ENCODE measurements at places on chromosomes 2 and 18. TPM values are rescaled to one million over a fixed set of nuclear protein-coding genes. Genes with fewer than 3 reads are reported as not detected.
A peak's percentile ranks its signal among the peaks of the same experiment; 100 is the strongest.

GRCh38 chr2:65640793-65641103 lies 208.3 kb upstream of the SPRED2 start:
- DNase-seq = no peak
- H3K36me3 ChIP-seq = no peaks in the 10 kb centered on the region
- H3K4me1 ChIP-seq = peaks cover 7% of the 10 kb centered on the region
- H3K4me3 ChIP-seq = no peak overlapping the region

DNA sequence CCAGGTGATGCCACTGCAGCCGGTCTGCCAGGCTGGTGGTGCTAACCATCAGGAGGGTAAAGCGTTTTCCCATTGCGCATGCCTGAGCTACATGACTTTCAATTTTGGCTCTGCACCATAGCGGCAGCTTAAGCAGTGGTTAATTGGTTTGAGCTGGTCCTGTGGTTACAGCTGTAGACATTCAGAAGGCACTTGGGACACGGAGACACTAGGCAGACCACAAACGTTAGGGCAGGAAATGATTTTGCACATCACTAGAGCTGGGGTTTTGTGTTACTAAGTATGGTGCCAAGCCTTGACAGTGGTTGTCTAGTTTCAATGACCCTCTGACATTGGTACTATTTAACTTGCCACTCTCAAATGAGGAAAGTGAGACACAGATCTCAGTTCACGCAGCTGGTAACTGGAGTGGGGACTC lies 28.9 kb upstream of the CNOT11 start:
- no peak overlapping the region for H3K4me3 ChIP-seq
- no peak for DNase-seq
- no peaks in the 10 kb centered on the region for H3K36me3 ChIP-seq
- no peaks in the 10 kb centered on the region for H3K4me1 ChIP-seq

PLGLB2 gene
- total RNA-seq = 0.15 TPM

GRCh38 chr2:235669983-235670962 lies 176.4 kb downstream of the AGAP1 start:
- peaks cover 23% of the 10 kb centered on the region for H3K27me3 ChIP-seq
- peaks cover 4% of the 10 kb centered on the region for H3K4me1 ChIP-seq
- no peak overlapping the region for H3K27ac ChIP-seq
- peak overlapping the region; percentile 60 for H3K4me3 ChIP-seq

DNA sequence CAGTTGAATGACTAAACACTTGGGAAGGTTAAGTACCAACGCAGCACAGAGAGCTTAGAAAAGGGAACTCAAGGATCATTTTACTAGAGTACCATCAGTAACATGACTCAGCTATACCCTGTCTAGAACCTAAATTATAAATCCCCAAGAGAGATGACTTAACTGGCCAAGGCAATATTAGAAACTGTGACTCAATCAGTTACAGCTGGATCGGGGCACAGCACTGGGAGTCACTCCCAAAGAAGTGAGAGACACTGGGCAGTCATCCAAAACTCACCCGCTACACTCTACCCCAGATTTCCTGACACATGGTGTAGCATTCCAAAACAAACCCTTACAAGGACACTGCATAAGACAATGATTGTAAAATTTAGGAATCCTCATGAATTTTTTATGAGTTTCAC lies 17.7 kb downstream of the IWS1 start:
- peaks cover 6% of the 10 kb centered on the region for H3K4me1 ChIP-seq
- no peak for DNase-seq
- peaks cover 92% of the 10 kb centered on the region for H3K36me3 ChIP-seq
- no peaks in the 10 kb centered on the region for H3K27me3 ChIP-seq

- H3K27me3 ChIP-seq = no peaks in the 10 kb centered on the region
- H3K4me1 ChIP-seq = peaks cover 11% of the 10 kb centered on the region
- DNase-seq = no peak
- H3K36me3 ChIP-seq = peaks cover 29% of the 10 kb centered on the region
- peak overlapping the region; percentile 0 for H3K4me3 ChIP-seq
These were observed 8.7 kb upstream of the ADGRF3 start for GRCh38 chr2:26355038-26355995.

DNA sequence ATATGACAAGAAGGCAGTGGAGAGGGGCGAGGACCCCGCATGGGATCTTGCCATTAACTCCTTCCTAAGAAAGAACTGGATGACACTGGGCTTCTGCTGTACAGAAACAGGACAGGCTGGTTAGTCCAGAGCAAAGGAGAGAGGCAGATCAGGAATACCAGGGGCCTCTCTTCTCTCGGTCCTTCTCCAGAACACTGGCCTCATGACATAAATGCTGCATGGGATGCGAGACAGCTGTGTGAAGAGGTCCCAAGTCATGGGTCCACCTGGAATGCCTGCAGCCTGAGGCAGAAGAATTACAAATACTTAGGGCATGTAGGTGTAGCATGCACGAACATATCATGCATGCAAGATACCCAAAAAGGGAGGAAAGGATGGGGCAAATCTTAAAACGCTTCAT lies 9.1 kb downstream of the MBOAT2 start:
- no peak for DNase-seq
- H3K27ac ChIP-seq = no peak overlapping the region
- peaks cover 8% of the 10 kb centered on the region for H3K4me1 ChIP-seq
- no peak overlapping the region for H3K4me3 ChIP-seq
- H3K36me3 ChIP-seq = no peaks in the 10 kb centered on the region

DNA sequence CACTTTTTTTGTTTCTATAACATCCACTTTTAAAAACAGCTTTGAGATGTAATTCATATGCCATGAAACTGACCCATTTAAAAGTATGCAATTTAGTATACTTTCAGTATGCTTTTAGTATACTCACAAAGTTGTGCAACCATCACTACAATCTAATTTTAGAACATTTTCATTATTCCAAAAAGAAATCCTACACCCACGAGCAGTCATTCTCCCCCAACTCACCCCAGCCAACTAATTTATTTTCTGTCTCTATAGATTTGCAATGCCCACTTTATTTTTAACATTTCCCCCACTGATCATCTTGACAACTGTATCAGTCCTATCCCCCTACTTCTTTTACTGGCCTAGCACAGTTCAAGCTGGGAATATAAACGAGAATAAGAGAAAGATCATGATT lies 39.1 kb downstream of the FAM98A start:
- no peak for DNase-seq
- H3K4me1 ChIP-seq = peaks cover 4% of the 10 kb centered on the region
- no peaks in the 10 kb centered on the region for H3K36me3 ChIP-seq
- no peak overlapping the region for H3K4me3 ChIP-seq
- no peak overlapping the region for H3K27ac ChIP-seq
- H3K27me3 ChIP-seq = no peaks in the 10 kb centered on the region

DOK1 gene
- total RNA-seq = 15.9 TPM

C2orf80 gene
- total RNA-seq = not detected

RUFY4 gene
- not detected for total RNA-seq

- H3K27ac ChIP-seq = no peak overlapping the region
- H3K4me1 ChIP-seq = no peaks in the 10 kb centered on the region
- no peaks in the 10 kb centered on the region for H3K36me3 ChIP-seq
- H3K27me3 ChIP-seq = no peaks in the 10 kb centered on the region
These were observed 75.5 kb downstream of the ASB1 start for GRCh38 chr2:238502088-238502810.

- no peak for DNase-seq
- no peak overlapping the region for H3K27ac ChIP-seq
- no peaks in the 10 kb centered on the region for H3K4me1 ChIP-seq
- peaks cover 8% of the 10 kb centered on the region for H3K27me3 ChIP-seq
These were observed 57.4 kb downstream of the GATA6 start for GRCh38 chr18:22226801-22227200.

GRCh38 chr2:12762976-12763375 lies 46.2 kb downstream of the TRIB2 start:
- no peak overlapping the region for H3K4me3 ChIP-seq
- DNase-seq = no peak
- H3K27me3 ChIP-seq = peaks cover 5% of the 10 kb centered on the region
- H3K4me1 ChIP-seq = no peaks in the 10 kb centered on the region
- H3K27ac ChIP-seq = no peak overlapping the region

OTOF gene
- 1.1 TPM for total RNA-seq

DNA sequence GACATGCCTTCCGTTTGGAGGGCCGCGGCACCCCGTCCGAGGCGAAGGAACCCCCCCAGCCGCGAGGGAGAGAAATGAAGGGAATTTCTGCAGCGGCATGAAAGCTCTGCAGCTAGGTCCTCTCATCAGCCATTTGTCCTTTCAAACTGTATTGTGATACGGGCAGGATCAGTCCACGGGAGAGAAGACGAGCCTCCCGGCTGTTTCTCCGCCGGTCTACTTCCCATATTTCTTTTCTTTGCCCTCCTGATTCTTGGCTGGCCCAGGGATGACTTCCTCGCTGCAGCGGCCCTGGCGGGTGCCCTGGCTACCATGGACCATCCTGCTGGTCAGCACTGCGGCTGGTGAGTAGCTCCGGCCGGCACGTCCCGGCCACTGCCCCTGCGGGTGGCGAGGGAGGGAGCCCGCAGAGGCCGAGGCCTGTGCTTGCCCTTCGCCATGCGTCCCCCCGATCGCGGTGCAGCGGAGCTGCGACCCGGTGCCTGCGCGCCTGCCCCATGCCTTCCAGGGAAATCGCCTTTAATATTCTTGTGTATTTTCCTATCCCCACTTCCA lies 1.2 kb downstream of the BMPR2 start:
- peaks cover 12% of the 10 kb centered on the region for H3K36me3 ChIP-seq
- H3K27me3 ChIP-seq = no peaks in the 10 kb centered on the region
- DNase-seq = peak; percentile 68
- peaks cover 5% of the 10 kb centered on the region for H3K4me1 ChIP-seq
- H3K27ac ChIP-seq = peak overlapping the region; percentile 98

- no peaks in the 10 kb centered on the region for H3K4me1 ChIP-seq
- no peak overlapping the region for H3K4me3 ChIP-seq
- DNase-seq = no peak
- no peaks in the 10 kb centered on the region for H3K27me3 ChIP-seq
- no peaks in the 10 kb centered on the region for H3K36me3 ChIP-seq
These were observed 174.9 kb downstream of the ETAA1 start for GRCh38 chr2:67571785-67572718.

GRCh38 chr2:238143239-238143951 lies 4.9 kb downstream of the KLHL30 start:
- H3K27me3 ChIP-seq = no peaks in the 10 kb centered on the region
- H3K36me3 ChIP-seq = no peaks in the 10 kb centered on the region
- H3K27ac ChIP-seq = no peak overlapping the region
- no peak for DNase-seq
- no peak overlapping the region for H3K4me3 ChIP-seq
- H3K4me1 ChIP-seq = no peaks in the 10 kb centered on the region

DNA sequence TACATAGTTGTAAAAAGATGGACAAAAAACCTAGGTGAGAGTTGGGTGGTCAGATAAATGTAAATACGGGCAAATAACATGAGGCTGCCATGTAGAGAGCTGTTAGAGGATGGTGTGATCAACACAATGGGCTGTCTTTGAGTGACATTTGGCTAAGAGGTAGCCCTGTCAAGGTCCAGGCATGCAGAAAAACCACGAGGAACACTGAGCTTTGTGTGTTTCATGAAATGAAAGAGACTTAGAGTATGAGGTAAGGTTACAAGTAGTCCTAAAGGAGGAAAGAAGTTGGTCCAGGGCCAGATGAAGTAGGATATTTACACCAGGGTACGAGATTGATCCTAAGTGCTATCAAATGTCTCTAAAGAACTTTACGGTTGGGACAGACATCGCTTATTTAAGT lies 160.9 kb downstream of the RDH14 start:
- no peaks in the 10 kb centered on the region for H3K27me3 ChIP-seq
- H3K4me1 ChIP-seq = peaks cover 4% of the 10 kb centered on the region
- no peak overlapping the region for H3K4me3 ChIP-seq
- no peaks in the 10 kb centered on the region for H3K36me3 ChIP-seq

POTEC gene
- total RNA-seq = 2.5 TPM

GREB1L gene
- total RNA-seq = 5.2 TPM

DNA sequence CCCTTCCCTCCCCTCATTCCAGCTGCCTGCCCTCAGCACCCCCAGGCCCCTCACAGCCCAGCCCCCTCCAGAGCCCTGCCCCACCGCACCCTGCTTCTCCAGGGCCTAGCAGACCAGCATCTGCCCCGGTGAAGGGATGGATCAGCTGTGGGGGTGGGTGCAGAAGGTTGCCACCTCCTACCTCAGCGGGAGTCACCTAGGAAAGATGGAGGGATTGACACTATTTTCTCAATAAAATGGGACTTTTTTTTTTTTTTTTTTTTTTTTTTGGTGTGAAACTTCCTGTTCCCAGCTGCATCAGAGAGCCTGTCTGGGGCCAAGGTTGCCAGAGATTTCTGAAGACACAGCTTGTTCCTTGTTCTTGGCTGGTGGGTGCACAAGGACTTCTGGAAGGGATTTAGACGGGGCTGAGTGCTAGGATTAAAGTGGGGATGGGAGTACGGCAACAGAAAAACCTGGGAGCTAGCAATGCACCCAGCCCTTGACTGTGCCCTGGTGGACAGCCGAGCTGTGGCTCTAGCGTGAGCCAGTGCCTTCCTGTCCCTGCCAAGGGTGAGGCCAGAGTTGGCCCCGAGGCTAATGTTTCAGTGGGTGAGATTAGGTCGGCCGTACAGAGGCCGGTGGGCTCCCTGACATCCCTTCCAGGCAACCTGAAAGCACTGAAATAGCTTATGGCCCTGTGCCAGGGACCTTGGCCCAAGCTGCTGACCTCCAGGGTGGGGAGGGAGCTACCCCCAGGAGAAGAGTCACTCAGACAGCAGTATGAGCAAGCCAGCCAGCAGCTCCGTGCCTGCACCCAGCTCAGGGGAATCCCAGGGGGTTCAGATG lies 4.6 kb downstream of the B3GNT7 start:
- DNase-seq = no peak
- H3K27me3 ChIP-seq = peaks cover 11% of the 10 kb centered on the region
- H3K4me1 ChIP-seq = no peaks in the 10 kb centered on the region
- no peak overlapping the region for H3K27ac ChIP-seq

DNA sequence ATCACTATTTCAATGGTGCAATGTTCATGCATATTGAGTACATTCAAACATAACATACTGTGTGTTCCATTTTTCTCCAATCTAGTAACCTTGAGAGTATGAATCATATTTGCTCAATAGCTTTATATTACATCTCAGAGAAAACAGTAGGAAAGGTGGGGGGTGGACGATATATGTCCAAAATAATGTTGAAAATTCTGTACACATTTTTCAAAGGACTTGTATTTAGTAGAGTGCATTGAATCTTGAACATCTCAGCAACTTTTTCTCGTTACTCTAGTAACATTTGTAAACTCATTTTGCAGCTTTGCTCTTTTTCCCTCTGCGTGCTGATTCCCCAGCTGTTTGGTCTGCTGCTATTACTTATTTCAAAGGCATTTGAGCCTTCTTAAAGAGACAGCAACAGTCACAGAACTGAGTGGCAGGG lies 1487.0 kb downstream of the LRP1B start:
- no peaks in the 10 kb centered on the region for H3K4me1 ChIP-seq
- no peak overlapping the region for H3K4me3 ChIP-seq
- H3K27me3 ChIP-seq = no peaks in the 10 kb centered on the region
- H3K36me3 ChIP-seq = no peaks in the 10 kb centered on the region
- DNase-seq = no peak
- no peak overlapping the region for H3K27ac ChIP-seq
